Mesothelial cell of epicardium (in vitro differentiated cells): ENCODE measurements at places on chromosomes 16 and 17. TPM values are rescaled to one million over a fixed set of nuclear protein-coding genes. Genes with fewer than 3 reads are reported as not detected.

ANKFY1 gene
- total RNA-seq = 60.4 to 64.5 TPM (median 64.3 TPM) in 3 replicates

CAPNS2 gene
- 2.2 to 2.8 TPM (median 2.5 TPM) in 3 replicates for total RNA-seq

DCTN5 gene
- 74.1 to 77.7 TPM (median 77.5 TPM) in 3 replicates for total RNA-seq

NACA2 gene
- total RNA-seq = not detected in 3 replicates

SLC35G6 gene
- not detected in 3 replicates for total RNA-seq

NOD2 gene
- 0.52 to 0.63 TPM (median 0.58 TPM) in 3 replicates for total RNA-seq

ZNF689 gene
- total RNA-seq = 12.1 to 13.7 TPM (median 12.4 TPM) in 3 replicates

ADORA2B gene
- 3.8 to 4.6 TPM (median 4.5 TPM) in 3 replicates for total RNA-seq

CD300H gene
- not detected in 3 replicates for total RNA-seq

TAC4 gene
- total RNA-seq = not detected in 3 replicates

DBF4B gene
- 16.9 to 17.9 TPM (median 17.6 TPM) in 3 replicates for total RNA-seq

IKZF3 gene
- total RNA-seq = 0.58 to 0.75 TPM (median 0.67 TPM) in 3 replicates

TMC8 gene
- total RNA-seq = 0.60 to 1.2 TPM (median 1.1 TPM) in 3 replicates

CES1 gene
- total RNA-seq = 0.45 TPM in 1 of 3 replicates, not detected in the others

- H3K36me3 ChIP-seq = no peaks in the 10 kb centered on the region
- no peak overlapping the region for H3K27ac ChIP-seq
- no peak overlapping the region for H3K4me3 ChIP-seq
- no peaks in the 10 kb centered on the region for H3K4me1 ChIP-seq
- H3K27me3 ChIP-seq = peaks cover 35% of the 10 kb centered on the region
Measured at GRCh38 chr17:51372345-51373004, 112.1 kb downstream of the UTP18 start.

DNA sequence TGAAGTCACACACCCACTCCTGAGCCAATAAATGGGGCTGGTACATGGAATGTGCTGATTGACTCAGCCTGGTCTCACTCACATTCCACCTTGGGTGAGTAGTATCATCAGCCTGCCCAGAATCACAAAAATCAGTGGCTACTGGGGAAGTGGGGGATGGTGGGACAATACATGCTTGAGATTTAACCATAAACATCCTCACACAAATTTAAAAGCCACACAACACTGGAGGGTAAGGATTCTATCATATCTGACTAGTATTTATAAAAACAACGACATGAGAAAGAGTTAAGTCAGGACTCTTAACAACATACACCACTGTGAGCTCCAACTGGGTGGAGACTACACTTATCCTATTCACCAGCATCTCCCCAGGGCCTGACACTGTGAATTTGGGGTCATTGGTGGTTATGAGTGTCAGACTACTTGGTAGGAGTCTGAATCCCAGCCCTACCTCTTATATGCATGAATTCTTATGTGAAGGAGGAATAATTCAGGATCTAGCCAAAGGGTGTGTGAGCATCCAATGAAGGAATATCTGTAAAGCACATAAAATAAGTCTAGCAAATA, 26.0 kb upstream of the IRX6 start:
- H3K27me3 ChIP-seq = peaks cover 49% of the 10 kb centered on the region
- peaks cover 31% of the 10 kb centered on the region for H3K4me1 ChIP-seq
- H3K4me3 ChIP-seq = no peak overlapping the region
- peaks cover 2% of the 10 kb centered on the region for H3K36me3 ChIP-seq

DNA sequence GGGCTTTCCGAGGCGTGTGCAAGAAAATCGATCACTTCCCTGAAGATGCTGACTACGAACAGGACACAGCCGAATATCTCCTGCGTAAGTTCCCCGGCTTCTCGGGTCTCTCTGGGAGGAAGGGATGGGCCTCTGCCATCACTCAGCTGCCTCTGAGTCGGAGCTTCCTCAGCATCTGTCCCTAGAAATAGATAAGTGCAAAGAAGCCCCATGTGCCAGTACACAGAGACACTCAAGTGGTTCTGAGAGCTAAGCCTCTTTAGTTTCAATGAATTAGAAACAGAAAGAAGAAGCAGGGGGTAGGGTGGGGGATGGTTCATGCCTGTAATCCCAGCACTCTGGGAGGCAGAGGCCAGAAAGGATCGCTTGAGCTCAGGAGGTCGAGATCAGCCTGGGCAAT, 90.6 kb downstream of the CACNG3 start:
- peaks cover 42% of the 10 kb centered on the region for H3K4me1 ChIP-seq
- no peaks in the 10 kb centered on the region for H3K36me3 ChIP-seq
- H3K27me3 ChIP-seq = peaks cover 1% of the 10 kb centered on the region
- H3K27ac ChIP-seq = peak overlapping the region; percentile 91

DNA sequence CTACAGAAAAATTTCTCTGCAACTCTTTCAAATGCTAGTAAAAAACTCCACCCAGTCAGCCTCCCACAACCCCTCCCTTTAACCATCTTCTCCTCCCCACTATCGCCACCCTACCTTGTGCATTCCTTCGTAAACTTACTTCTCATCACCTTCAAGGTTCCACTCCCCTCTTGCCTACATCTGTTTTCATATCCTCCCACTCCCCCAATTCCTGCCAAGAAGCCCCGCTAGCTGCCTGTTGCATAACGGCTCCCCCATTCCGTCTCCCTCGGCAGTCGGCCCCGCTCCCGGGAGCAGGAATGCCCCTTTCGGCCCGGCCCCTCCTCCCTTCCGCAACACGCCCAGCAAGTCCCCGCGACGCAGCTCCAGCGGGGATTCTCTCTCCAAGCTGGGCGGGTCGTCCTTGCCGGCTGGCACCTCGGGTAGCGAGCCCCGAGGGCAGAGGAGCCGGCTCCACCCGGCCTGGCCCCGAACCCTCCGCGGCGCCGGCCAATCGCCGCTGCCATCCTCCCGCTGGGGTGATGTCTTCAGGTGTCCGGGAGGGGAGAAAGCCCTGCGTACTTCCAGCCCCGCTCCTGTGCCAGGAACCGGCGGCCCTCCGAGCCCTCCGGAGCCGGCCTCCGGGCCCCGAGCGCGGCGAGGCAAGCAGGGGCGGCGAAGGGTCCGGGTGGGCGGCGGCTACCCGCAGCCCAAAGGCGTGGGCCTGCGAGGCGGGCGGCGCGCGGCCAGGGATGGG, 1.5 kb downstream of the PHLPP2 start:
- H3K36me3 ChIP-seq = peaks cover 4% of the 10 kb centered on the region
- peak overlapping the region; percentile 96 for H3K27ac ChIP-seq
- peak overlapping the region; percentile 84 for H3K4me3 ChIP-seq
- H3K4me1 ChIP-seq = peaks cover 20% of the 10 kb centered on the region
- DNase-seq = peak; percentile 74

- no peaks in the 10 kb centered on the region for H3K36me3 ChIP-seq
- DNase-seq = no peak
- H3K4me1 ChIP-seq = peaks cover 13% of the 10 kb centered on the region
- H3K27ac ChIP-seq = no peak overlapping the region
- H3K4me3 ChIP-seq = no peak overlapping the region
- peaks cover 11% of the 10 kb centered on the region for H3K27me3 ChIP-seq
Measured at GRCh38 chr17:68777856-68778694, 176.9 kb upstream of the FAM20A start.

DNA sequence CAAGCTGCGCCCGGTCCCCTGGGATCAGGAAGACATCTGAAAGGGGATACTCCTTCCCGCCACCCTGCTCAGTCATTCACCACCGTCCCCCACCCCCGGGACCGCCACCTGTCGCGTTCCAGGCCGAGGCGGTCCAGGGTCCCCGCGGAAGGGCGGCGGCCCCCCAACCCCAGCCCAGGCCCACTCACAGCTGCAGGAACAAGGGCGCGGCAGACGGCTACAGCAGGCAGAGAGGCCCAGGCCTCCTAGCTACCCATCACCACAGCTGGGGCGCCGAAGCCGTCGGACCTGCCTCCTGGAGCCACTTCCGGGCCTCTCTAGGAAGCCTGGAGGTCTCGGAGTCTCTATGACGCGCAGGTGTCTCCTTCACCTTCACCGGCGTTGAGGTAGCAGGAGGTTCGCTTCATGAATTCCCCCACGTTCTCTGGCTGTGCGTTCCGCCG, at the start of gene SDR42E1:
Gene SDR42E1 (minus strand): TSS at position 272 of the 443 bp plus-strand sequence. CDS start 10,612 bp downstream, outside the sequence.
- H3K27me3 ChIP-seq = peaks cover 2% of the 10 kb centered on the region
- peaks cover 4% of the 10 kb centered on the region for H3K4me1 ChIP-seq
- peaks cover 8% of the 10 kb centered on the region for H3K36me3 ChIP-seq
- no peak within 1 kb of the TSS for H3K27ac ChIP-seq

GRCh38 chr17:6555331-6556120, 829 bp downstream of the PITPNM3 start:
- peak overlapping the region; percentile 69 for H3K4me3 ChIP-seq
- peaks cover 32% of the 10 kb centered on the region for H3K4me1 ChIP-seq
- H3K27ac ChIP-seq = no peak overlapping the region
- H3K27me3 ChIP-seq = peaks cover 68% of the 10 kb centered on the region

DNA sequence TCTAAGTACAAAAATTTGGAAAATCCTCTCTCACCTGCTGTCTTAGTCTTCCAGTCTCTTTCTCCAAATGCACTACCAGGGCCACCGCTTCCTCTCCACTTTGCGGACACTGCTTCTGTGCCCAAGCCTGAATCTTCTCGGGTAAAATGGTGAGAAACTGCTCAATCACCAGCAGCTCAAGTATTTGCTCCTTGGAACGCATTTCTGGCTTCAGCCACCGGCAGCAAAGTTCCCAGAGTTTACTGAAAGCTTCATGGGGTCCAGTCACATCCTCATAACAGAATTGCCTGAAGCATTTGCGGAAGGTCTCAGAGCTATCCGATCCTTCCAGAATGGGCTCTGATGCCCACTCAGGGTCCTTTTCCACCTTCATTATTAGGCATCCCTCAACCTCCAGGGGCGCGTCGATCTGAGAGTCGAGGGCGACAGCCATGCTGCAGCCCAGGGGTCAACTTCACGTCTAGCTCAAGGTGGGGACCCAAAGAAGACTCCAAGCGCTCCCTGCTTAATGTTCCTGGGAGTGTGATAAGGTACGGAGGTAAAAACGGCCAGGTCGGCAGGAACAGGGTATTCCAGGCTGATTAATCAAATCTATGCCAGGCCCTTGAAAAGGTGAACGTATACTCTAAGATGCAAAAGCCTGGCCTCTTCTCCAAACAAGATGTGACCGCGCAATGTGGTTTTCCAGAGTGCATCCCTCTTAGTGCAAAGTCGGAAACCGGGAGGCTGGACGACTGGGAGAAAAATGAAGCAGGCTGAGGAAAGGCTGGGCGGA, 763 bp downstream of the ZKSCAN2 start:
- no peak for DNase-seq
- peaks cover 13% of the 10 kb centered on the region for H3K36me3 ChIP-seq
- H3K4me1 ChIP-seq = peaks cover 43% of the 10 kb centered on the region
- no peaks in the 10 kb centered on the region for H3K27me3 ChIP-seq

DNA sequence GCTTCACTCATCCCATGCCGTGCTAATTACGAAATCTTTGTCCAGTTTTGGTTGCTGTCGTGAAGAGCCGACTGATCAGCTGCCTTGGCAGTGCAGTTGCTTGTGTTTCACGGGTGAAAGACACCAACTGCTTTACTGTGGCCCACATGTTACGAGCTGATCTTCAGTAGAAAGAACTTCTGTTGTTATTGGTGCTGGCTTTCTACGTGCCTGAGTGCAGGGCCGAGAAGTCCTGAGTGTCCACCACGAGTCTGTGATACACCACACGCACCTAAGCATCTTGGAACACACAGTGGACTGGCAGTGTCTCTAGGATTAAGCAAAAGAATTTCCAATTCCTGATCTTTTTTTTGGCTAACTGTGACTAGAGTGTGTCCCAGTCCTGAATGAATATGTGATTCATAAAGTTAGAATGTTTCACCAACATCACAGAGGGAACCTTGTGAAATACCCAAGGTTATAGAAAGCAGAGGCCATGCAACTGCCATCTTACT, 70.4 kb upstream of the CLEC18A start:
- H3K27ac ChIP-seq = no peak overlapping the region
- no peaks in the 10 kb centered on the region for H3K4me1 ChIP-seq
- no peaks in the 10 kb centered on the region for H3K27me3 ChIP-seq
- no peak for DNase-seq
- H3K36me3 ChIP-seq = peaks cover 48% of the 10 kb centered on the region

- no peaks in the 10 kb centered on the region for H3K36me3 ChIP-seq
- H3K4me3 ChIP-seq = no peak overlapping the region
Measured at GRCh38 chr17:33127706-33128105, 136.1 kb downstream of the SPACA3 start.

- no peaks in the 10 kb centered on the region for H3K36me3 ChIP-seq
- H3K27ac ChIP-seq = no peak overlapping the region
- no peaks in the 10 kb centered on the region for H3K27me3 ChIP-seq
- no peaks in the 10 kb centered on the region for H3K4me1 ChIP-seq
- H3K4me3 ChIP-seq = no peak overlapping the region
Measured at GRCh38 chr17:58637011-58637570, 54.8 kb downstream of the TEX14 start.
